ENCODE measurements at places on chromosomes 3 and 15.

GRCh38 chr3:158771577-158771976 lies 30.3 kb upstream of the MFSD1 start:
- no peak for DNase-seq

DNA sequence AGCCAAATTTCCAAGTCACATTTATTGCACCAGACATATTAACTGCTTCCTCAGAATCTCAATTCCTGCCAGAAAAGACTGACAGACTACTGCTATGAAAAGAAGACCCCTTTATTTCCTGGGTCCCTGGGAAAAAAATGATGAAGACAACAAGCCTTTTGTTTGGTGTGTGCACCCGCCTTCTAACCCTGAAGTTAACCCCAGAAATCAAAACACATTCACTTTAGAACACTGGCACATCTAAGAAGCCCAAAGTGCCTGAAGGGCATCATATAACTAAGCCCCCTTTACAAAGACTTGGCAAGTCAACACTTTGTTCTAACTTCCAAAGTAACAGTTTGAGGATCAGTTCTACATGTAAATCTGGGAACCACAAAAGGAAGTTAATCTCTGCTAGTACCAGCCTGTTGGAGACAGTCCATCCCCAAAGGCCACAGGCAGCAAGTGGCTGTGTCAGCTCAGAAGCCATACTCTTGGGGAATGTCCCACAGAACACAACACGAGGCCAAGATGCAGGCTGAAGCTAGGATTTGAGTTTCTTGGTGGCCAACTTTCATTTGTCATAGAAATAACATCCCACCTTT lies 16.3 kb upstream of the ATP1B3 start:
- DNase-seq: no peak

DNA sequence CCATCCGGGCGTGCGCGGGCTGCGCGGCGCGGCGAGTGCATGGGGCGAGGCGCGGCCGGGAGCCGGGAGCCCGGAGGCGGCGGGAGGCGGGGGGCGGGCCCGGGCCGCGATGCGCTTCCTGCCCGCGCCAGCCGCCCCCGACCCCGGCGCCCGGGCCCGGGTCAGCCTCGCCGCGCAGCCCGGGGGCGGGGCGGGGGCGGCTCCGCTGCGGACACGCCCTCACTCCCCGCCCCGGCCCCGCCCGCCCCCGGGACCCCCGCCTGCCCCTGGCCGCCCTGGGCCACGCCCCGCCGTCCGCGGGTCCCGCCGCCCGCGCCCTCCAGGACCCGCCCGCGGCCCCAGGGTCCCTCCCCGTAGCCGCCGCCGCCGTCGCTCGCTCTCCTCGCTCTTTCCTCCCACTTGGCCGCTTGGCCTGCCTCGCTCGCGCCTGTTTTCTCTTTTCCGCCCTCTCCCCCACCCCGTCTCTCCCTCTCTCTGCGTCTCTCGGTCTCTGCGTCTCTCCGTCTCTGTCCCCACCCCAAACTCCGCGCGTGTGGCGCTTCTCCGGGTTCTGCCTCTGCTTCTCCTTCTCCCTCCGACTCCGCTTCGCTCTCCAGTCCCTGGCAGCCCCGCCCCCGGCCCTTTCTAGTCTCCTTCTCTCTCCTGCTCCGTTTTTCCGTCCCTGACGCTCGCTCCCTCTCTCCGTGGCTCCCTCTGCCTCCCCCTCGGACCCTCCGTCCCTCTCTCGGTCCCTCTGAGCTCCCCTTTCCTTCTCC lies at the start of gene PLXND1:
Gene PLXND1 (minus strand): TSS at position 41 of the 755 bp plus-strand sequence. CDS start 37 bp downstream, at position 4.
- DNase-seq: peak; percentile 90

GRCh38 chr15:93829115-93829870 lies 402.1 kb upstream of the MCTP2 start:
- peak; percentile 49 for DNase-seq

DNA sequence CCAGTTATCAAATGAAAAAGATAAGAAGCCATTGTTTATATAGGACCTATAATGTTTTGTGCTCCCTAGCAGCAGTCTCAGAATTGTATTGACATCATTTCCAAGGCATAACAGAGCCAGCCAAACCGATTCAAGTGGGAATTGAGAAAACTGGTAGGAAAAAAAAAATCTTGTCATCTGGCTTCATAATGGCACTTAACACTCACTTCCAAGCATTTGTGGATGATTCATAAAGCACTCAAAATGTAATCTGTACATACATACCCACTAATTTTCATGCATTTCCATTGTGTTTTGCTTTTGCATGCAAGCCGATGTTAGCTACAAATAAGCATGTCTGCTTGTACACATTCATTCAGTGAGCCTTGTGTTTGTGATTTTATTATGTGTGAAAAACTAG lies 18.6 kb upstream of the TRPC1 start:
- DNase-seq: no peak

DNA sequence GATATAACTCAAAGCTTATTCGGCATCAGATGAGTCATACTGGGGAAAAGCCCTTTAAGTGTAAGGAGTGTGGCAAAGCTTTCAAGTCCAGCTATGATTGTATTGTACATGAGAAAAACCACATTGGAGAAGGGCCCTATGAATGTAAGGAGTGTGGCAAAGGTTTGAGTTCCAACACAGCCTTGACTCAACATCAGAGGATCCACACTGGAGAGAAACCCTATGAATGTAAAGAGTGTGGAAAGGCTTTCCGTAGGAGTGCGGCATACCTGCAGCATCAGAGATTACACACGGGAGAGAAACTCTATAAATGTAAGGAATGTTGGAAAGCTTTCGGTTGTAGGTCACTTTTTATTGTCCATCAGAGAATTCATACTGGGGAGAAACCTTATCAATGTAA lies 7.5 kb downstream of the ZNF621 start:
- no peak for DNase-seq

- no peak for DNase-seq
These were observed 74.4 kb downstream of the CPN2 start for GRCh38 chr3:194276768-194277103.

DNA sequence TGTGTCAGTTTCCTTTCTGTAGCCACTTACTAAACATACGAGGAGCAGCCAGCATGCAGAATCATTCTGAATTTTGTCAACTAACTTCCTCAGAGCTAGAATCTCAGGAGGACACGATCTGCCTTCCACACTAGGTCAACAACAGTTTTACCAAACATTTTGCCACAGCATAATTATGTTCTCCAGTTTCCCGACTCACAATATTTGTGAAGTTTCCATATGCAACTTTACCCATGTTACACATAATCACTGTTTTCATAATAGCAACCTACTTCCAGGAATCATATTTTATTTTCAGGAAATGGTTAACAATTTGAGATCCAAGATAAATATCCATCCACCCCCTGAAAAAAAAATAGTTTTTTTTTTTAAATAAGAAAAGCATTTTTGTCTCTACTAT lies 595.0 kb downstream of the PYDC2 start:
- no peak for DNase-seq

GRCh38 chr3:128456776-128457715 lies 9.6 kb downstream of the DNAJB8 start:
- DNase-seq: no peak

GRCh38 chr3:99669879-99670555 lies 31.6 kb downstream of the COL8A1 start:
- no peak for DNase-seq

GRCh38 chr15:53811530-53811929 lies 52.1 kb upstream of the WDR72 start:
- no peak for DNase-seq

DNA sequence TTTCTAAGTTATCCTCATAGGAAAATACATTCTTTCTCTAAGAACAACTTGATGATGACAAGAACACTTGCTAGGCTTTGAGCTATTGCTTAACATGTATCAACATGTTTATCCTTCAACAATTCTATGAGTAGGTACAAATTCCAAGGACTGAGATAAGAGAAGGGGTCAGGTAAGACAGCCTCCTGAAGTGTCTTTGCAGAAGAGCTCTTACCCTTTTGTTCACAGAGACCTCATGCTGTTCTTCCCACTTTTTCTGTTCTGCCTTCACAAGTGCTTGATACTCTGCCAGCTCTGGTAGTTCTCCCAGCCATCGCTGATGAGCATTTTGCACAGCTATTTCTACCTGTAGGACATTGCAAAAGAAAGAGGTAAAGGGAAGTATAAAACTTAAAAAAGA lies 50.9 kb downstream of the CEP152 start:
- no peak for DNase-seq

Measured in Right ventricle myocardium inferior (tissue), 1 donor.